Colonic mucosa (tissue), 4 donors: ENCODE measurements at places on chromosomes 13 and 19.

GRCh38 chr13:46486270-46486669 is 66.7 kb upstream of the LRCH1 start:
- no peaks in the 10 kb centered on the region for H3K27me3 ChIP-seq
- H3K27ac ChIP-seq, result no peak overlapping the region
- H3K4me1 ChIP-seq, result no peaks in the 10 kb centered on the region
- no peak overlapping the region for H3K4me3 ChIP-seq
- DNase-seq, result no peak

DNA sequence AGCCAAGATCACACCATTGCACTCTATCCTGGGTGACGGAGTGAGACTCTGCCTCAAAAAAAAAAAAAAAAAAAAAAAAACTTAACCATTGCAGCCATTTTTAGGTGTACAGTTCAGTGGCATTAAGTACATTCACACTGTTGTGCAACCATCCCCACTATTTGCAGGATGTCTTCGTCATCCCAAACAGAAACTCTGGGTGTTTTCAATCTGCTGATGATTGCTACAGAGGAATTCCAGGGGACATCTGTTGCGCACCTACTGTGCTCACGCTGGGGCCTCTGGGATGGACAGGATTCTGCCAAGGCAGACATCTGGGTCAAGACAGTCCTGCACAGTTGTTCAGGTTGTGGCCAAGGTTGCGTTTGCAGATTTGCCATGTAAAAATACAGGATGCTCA is 2.4 kb upstream of the APOC4 start:
- no peaks in the 10 kb centered on the region for H3K27me3 ChIP-seq
- H3K36me3 ChIP-seq, result no peaks in the 10 kb centered on the region
- H3K27ac ChIP-seq, result no peak overlapping the region
- no peak for DNase-seq

DNA sequence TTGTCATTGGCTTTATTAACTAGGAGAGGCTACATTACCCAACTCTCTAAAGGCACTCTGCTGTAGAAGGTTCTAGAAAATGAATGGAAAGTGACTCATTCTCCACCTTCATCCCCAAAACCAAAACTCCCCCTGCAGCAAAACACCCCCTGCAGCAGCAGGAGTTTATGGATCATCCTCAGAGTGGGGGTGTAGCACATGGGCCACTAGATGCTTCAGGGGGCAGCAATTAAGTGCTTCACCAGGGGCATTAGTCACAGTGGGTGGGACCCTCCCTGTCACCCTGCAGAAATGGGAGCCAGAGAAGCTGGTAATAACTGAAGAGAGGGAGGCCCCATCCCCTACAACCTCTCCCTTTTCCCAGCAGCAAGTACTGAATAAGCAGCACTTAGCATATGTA is 64.5 kb upstream of the MED4 start:
- H3K27ac ChIP-seq, result no peak overlapping the region
- no peak for DNase-seq
- no peak overlapping the region for H3K4me3 ChIP-seq
- no peaks in the 10 kb centered on the region for H3K4me1 ChIP-seq
- no peaks in the 10 kb centered on the region for H3K36me3 ChIP-seq

GRCh38 chr13:49812812-49813211 is 20.3 kb upstream of the KPNA3 start:
- H3K4me3 ChIP-seq, result no peak overlapping the region
- no peaks in the 10 kb centered on the region for H3K36me3 ChIP-seq
- DNase-seq, result no peak
- no peak overlapping the region for H3K27ac ChIP-seq

- H3K4me3 ChIP-seq, result no peak overlapping the region
- no peaks in the 10 kb centered on the region for H3K27me3 ChIP-seq
- H3K27ac ChIP-seq, result no peak overlapping the region
- no peaks in the 10 kb centered on the region for H3K4me1 ChIP-seq
- DNase-seq, result no peak
- H3K36me3 ChIP-seq, result no peaks in the 10 kb centered on the region
Measured at GRCh38 chr13:27662738-27663470, 41.2 kb downstream of the POLR1D start.

DNA sequence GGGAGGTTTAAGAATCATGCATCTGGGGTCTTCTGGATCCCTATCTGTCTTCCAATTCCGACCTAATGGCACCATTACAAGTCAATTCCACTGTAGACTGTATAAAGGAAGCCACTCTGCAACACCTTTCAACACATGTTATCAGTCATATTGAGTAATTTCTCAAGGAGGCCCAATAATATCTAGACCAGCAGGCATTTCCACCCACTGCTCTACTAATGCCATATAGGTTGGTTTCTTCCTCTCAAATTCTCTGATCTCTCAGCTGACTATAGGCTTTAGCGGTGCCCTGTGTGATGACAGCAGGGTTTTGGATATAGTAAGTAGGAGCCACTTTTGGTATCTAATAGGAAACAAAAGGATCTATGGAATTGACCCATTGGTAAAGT is 12.4 kb upstream of the ITM2B start:
- H3K27ac ChIP-seq, result peak overlapping the region; percentile 73
- H3K4me3 ChIP-seq, result no peak overlapping the region
- H3K36me3 ChIP-seq, result no peaks in the 10 kb centered on the region
- no peaks in the 10 kb centered on the region for H3K27me3 ChIP-seq
- no peaks in the 10 kb centered on the region for H3K4me1 ChIP-seq

- no peak overlapping the region for H3K4me3 ChIP-seq
- DNase-seq, result no peak
- no peaks in the 10 kb centered on the region for H3K36me3 ChIP-seq
- H3K27me3 ChIP-seq, result no peaks in the 10 kb centered on the region
Measured at GRCh38 chr13:74138241-74138640, 4.0 kb upstream of the KLF12 start.

GRCh38 chr13:30654430-30654829 is 36.7 kb downstream of the USPL1 start:
- DNase-seq, result no peak
- H3K27ac ChIP-seq, result no peak overlapping the region
- peaks cover 10% of the 10 kb centered on the region for H3K36me3 ChIP-seq

GRCh38 chr19:49502866-49503581 is 6.8 kb downstream of the RPS11 start:
- H3K27ac ChIP-seq, result no peak overlapping the region
- H3K4me1 ChIP-seq, result peaks cover under 1% of the 10 kb centered on the region
- H3K36me3 ChIP-seq, result peaks cover 7% of the 10 kb centered on the region
- no peaks in the 10 kb centered on the region for H3K27me3 ChIP-seq
- no peak for DNase-seq

- no peak for DNase-seq
- peak overlapping the region; percentile 31 for H3K27ac ChIP-seq
- no peak overlapping the region for H3K4me3 ChIP-seq
Measured at GRCh38 chr13:24129914-24130774, 30.4 kb upstream of the SPATA13 start.

- H3K36me3 ChIP-seq, result no peaks in the 10 kb centered on the region
- no peaks in the 10 kb centered on the region for H3K4me1 ChIP-seq
- no peak overlapping the region for H3K4me3 ChIP-seq
- DNase-seq, result peak; percentile 58
- H3K27me3 ChIP-seq, result no peaks in the 10 kb centered on the region
Measured at GRCh38 chr19:11191273-11191755, 6.0 kb downstream of the KANK2 start.

- no peaks in the 10 kb centered on the region for H3K36me3 ChIP-seq
- no peak overlapping the region for H3K27ac ChIP-seq
- no peaks in the 10 kb centered on the region for H3K27me3 ChIP-seq
- no peak for DNase-seq
- H3K4me1 ChIP-seq, result no peaks in the 10 kb centered on the region
- H3K4me3 ChIP-seq, result no peak overlapping the region
Measured at GRCh38 chr19:38308006-38308766, 4.1 kb downstream of the C19orf33 start.

GRCh38 chr13:73096173-73096572 is 37.4 kb downstream of the KLF5 start:
- H3K36me3 ChIP-seq, result no peaks in the 10 kb centered on the region
- no peaks in the 10 kb centered on the region for H3K27me3 ChIP-seq
- no peak for DNase-seq

GRCh38 chr13:75055296-75055695 is 426.7 kb downstream of the TBC1D4 start:
- H3K4me3 ChIP-seq, result no peak overlapping the region
- no peaks in the 10 kb centered on the region for H3K4me1 ChIP-seq
- H3K27me3 ChIP-seq, result no peaks in the 10 kb centered on the region
- no peaks in the 10 kb centered on the region for H3K36me3 ChIP-seq
- DNase-seq, result no peak
- H3K27ac ChIP-seq, result no peak overlapping the region

GRCh38 chr19:45705115-45705514 is 12.6 kb downstream of the QPCTL start:
- H3K4me3 ChIP-seq, result no peak overlapping the region
- DNase-seq, result no peak
- H3K36me3 ChIP-seq, result no peaks in the 10 kb centered on the region
- H3K27me3 ChIP-seq, result no peaks in the 10 kb centered on the region
- H3K27ac ChIP-seq, result no peak overlapping the region

GRCh38 chr19:18607226-18608101 is 865 bp upstream of the CRLF1 start:
- no peak overlapping the region for H3K4me3 ChIP-seq
- no peaks in the 10 kb centered on the region for H3K4me1 ChIP-seq
- DNase-seq, result no peak
